Transverse colon (tissue), 4 donors: ENCODE measurements at places on chromosomes 6 and 20. TPM values are rescaled to one million over a fixed set of nuclear protein-coding genes. Genes with fewer than 3 reads are reported as not detected.

- H3K4me3 ChIP-seq, result no peak overlapping the region
- no peaks in the 10 kb centered on the region for H3K27me3 ChIP-seq
- H3K36me3 ChIP-seq, result no peaks in the 10 kb centered on the region
- H3K27ac ChIP-seq, result no peak overlapping the region
Measured at GRCh38 chr6:101150226-101150625, 243.3 kb upstream of the GRIK2 start.

GRCh38 chr20:64189530-64189966 is 25.3 kb downstream of the MYT1 start:
- no peaks in the 10 kb centered on the region for H3K4me1 ChIP-seq
- no peak overlapping the region for H3K27ac ChIP-seq
- no peak for DNase-seq
- no peak overlapping the region for H3K4me3 ChIP-seq
- H3K36me3 ChIP-seq, result no peaks in the 10 kb centered on the region

GRCh38 chr6:19301980-19302379 is 535.2 kb upstream of the ID4 start:
- H3K4me1 ChIP-seq, result no peaks in the 10 kb centered on the region
- H3K27ac ChIP-seq, result no peak overlapping the region
- no peaks in the 10 kb centered on the region for H3K27me3 ChIP-seq
- no peaks in the 10 kb centered on the region for H3K36me3 ChIP-seq

DNA sequence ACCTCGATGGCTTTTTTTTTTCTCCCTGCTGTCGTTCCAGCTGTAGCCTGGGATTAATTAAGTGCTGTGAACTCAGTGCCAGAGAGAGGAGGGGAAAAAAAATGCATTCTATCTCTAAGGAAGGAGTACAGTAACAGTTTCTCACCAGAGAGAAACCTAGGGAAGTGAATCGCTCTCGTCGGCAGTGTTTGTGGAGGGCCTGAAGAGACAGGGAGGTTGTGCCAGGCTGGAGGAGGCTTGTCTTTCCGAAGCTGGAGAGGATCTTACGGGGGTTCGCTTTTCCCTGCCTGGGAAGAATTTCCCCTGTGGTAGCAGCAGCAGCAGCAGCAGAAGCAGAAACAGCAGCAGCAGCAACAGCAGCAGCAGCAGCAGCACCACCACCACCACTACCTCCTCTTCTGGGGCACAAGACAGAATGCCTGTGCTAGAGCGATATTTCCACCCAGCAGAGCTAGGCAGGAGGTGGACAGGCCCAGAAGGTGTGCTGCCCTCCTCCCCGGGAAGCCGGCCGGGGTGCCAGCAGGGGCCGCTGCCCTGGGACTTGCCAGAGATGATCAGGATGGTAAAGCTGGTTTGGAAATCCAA is 186.5 kb downstream of the PDE7B start:
- H3K36me3 ChIP-seq, result no peaks in the 10 kb centered on the region
- H3K27ac ChIP-seq, result peak overlapping the region; percentile 71
- H3K4me1 ChIP-seq, result no peaks in the 10 kb centered on the region
- H3K4me3 ChIP-seq, result peak overlapping the region; percentile 6
- H3K27me3 ChIP-seq, result no peaks in the 10 kb centered on the region

GRCh38 chr20:32045999-32046398 is 6.0 kb upstream of the HCK start:
- no peak overlapping the region for H3K27ac ChIP-seq
- no peak overlapping the region for H3K4me3 ChIP-seq
- no peaks in the 10 kb centered on the region for H3K36me3 ChIP-seq
- DNase-seq, result no peak
- peaks cover 29% of the 10 kb centered on the region for H3K27me3 ChIP-seq
- no peaks in the 10 kb centered on the region for H3K4me1 ChIP-seq

DNA sequence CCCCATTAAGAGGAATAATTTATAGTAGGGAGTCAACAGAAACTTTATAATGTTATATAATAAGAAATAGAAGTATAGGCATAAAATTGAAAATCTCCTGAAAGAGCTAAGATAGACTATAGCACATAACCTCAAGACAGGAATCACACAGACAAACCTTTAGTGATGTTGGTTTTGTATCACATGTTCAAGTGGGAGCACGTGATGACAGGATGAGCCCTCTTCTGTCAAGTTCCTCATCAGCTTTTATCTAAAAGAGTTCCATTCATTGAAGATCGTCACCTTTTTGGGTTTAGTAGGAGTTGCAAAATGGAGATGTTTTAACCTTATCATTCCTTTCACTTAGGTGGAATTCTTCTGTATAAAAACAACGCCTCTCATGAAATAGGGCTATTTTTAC is 127.0 kb downstream of the MCHR2 start:
- H3K4me3 ChIP-seq, result no peak overlapping the region
- H3K27ac ChIP-seq, result no peak overlapping the region
- no peak for DNase-seq
- H3K4me1 ChIP-seq, result no peaks in the 10 kb centered on the region

Gene DEFB132
- total RNA-seq, result not detected

Gene LY6G5C
- 0.95 TPM for total RNA-seq

Gene TAF11
- total RNA-seq, result 35.1 TPM
